GM04504 (cell line): ENCODE measurements at places on chromosomes 4 and X.

GRCh38 chr4:955931-956381 is 17.4 kb downstream of the DGKQ start:
- DNase-seq: no peak

GRCh38 chr4:187826725-187827124 is 168.8 kb upstream of the ZFP42 start:
- no peak for DNase-seq

DNA sequence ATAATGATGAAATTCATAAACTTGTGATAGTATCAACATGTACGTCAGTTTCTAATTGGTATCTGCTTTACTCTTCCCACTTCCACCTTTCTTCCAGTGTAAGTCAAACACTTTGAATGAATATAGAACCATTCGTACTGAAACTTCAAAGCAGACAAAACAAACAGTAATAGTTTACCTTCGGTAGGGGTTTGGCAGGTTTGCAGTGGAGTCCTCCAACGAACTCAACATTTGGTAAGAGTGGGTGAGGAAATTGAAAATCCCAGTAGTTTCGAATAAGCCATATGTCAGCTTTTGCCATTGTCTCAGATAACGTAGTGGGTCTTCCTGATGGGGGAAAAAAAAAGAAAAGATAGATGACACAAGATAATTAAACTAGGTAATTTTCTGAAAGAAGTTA is 2.2 kb downstream of the UGT2B4 start:
- DNase-seq: no peak

DNA sequence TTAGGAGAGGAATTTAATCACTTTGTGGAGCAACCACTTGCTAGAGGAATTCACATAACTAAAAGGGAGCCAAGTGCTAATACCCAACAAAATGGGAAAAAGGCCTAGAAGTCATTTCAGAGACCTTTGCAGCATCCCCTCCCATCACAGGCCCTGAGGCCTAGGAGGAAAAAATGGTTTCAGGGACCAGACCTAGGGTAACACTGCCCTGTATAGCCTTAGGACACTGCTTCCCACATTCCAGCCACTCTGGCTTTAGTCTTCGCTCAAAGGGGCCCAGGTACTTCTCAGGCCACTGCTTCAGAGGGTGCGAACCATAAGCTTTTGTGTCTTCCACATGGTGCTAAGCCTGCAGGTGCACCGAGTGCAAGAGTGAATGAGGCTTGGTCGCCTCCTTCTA is 19.1 kb downstream of the SPANXN2 start:
- DNase-seq: no peak

DNA sequence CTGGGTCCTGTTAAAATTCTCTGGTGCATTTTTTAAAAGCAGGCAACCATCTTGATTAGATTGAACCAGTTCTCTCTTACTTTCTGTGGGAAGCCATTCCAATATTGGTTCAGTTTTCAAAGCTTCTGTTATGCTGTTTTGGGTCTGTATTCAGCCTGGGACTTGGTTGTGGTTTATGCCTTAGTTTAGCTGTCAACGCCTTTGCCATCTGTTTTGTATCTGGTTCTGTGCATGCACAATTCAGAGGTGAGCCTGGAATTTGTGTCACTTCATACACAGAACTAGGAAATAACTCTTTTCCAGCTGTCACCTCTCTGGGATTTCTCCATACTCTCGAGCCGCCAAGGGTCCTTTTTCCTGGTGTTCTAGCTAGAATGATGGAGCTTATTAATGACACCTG is 46.2 kb downstream of the STAP1 start:
- DNase-seq: no peak

DNA sequence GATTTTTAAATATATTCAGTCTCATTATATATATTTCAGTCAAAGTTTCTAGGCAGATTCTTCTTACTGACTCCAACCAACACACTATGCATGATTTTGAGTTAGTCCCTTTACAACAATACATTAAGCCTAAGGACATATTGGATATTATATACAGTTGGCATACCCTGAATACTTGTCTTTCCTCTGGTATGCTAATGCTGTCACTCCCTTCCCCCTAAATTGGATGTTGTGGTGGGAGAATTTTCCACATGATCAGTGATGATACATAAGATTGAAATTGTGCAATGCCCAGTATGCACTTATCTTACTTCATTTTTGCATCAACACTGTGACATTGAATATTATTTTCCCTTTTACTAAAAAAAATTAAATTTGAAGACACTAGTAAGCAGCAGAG is 935.2 kb downstream of the PCDH7 start:
- no peak for DNase-seq

GRCh38 chrX:149871940-149872339 is 9.0 kb upstream of the MAGEA8 start:
- DNase-seq: no peak
